ENCODE measurements at places on chromosomes 1 and 21.
A peak's percentile ranks its signal among the peaks of the same experiment; 100 is the strongest.

- DNase-seq = no peak
Measured at GRCh38 chr1:5493851-5494311, 498.3 kb downstream of the NPHP4 start.

- peak; percentile 17 for DNase-seq
Measured at GRCh38 chr1:150875197-150876118, 941 bp downstream of the ARNT start.

DNA sequence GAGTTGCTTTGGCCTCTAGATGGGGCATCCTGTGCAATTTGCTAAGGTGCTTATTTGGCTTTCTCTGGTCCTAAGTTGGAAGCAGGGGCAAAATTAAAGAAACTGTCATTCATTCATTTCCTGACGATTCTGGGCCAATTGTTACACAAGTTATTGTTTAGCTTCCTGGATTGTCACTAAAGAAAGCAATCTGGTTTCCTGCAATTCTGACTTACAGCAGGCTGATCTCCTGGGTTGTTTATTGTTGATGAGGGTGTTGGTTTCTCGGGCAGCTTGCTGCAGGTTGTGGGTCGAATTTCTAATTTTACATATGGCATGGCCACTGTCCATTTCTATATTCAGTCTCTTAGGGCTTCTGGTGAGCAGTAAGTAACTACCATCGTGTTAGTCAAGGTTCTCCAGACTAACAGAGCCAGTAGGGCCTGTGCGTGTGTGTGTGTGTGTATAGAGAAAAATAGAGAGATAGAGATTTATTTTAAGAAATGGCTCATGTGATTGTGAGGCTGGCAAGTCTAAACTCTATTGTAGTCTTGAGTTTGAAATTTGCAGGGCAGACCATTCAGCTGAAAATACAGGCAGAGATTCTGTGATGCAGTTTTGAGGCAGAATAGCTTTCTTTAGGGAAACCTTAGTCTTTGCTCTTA, 30.4 kb downstream of the CTH start:
- DNase-seq = no peak

- DNase-seq = no peak
Measured at GRCh38 chr1:8706995-8707396, 110.4 kb downstream of the RERE start.

DNA sequence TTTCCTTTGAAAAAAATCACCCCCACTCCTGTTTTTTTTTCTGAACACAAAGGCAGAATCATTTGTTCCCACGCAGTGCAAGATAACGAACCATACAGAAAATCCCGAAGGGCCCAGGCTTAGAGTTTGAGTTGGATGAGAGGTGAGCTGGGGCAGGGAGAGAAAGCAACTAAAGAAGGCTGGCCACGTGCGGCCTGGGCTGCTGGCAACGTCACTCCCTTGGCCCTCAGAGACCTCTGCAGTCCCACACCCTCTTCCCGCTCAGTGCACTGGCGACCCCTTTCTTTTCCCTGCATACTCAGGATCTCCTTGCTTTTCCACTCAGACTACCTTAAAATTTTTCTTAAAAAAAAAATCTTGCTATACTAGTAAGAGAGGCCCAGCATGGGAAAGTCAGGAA, 28.2 kb upstream of the CRNN start:
- DNase-seq = no peak

DNA sequence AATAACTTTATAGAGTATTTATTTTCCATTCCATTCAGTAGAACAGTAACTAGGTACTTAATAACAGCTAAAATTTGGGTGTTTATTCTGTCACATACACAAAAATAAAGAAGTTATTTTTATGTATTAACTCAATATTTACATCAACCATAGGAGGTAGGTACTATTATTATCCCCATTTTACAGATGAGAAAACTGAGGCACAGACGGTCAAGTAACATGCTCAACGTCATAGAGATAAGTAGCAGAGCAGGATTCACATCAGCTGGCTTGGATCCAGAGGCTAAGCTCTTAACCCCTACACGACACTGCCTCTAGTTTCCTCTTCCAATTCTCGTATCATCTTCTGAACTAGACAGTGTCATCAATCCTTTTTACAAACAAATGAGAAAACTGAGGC, 9.3 kb downstream of the ZBTB21 start:
- no peak for DNase-seq

DNA sequence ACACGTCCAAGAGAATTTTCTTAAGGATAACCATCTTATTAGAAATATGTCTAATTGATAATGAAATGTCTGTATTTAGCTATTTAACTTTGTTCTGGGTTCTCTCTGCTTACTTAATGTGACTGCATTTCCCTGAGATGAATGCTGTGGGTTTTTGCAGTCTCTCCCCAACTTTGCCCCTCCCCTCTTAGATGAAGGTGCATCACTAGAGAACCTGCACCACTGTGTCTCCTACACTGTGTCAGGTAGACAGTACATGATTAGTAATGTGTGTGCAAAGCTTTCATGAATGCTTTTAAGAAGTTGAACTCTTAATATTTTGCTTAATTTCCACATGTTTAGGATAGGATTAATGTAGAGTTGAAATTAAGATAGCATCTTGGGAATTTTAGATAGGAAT, 51.7 kb downstream of the LRRC8D start:
- no peak for DNase-seq

- no peak for DNase-seq
Measured at GRCh38 chr21:45220071-45220481, 67.6 kb downstream of the POFUT2 start.

DNA sequence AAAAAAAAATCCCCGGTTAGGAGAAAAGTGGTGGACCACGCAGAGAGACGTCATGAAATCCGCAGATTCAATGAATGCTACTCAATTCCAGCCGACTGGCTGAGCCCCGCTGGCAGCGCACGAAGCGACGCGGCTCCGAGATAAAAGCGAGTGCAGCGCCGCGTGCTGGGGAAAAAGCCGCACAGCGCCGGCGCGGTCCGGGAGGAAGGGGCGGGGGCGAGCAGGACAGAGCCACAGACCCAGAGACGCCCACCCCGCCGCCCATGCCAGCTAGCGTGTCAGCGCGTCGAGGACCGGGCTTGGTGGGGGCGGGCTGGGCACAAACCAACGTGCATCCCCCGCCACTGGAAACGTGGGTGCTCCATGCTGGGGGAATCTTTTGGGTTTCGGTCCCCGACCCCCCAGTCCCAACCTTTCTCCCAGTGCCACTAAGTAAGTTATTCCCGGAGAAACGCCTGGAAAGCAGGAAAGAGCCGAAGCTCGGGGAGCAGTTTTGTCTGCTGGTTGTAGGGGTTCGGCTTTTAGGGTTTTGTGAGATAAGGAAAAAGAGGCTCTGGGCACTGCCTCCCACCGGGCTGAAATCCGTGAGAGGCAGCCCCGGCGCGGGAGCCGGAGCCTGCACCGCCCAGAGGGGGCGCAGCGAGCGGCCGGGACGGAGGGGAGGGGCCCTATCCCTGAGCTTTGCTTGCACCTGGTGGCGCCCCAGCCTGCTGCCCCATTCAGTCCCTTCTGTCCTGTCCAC, at the start of gene KCNJ6:
Gene KCNJ6 (minus strand): TSS at position 148 of the 742 bp plus-strand sequence. CDS start 75,775 bp downstream, outside the sequence.
- DNase-seq = no peak

All from stimulated activated naive CD4-positive, alpha-beta T cell (primary cell).